ENCODE measurements at places on chromosomes 2 and 18. TPM values are rescaled to one million over a fixed set of nuclear protein-coding genes. Genes with fewer than 3 reads are reported as not detected.

The PLEKHH2 gene
- total RNA-seq: 6.4 TPM

The MALL gene
- 0.55 TPM for total RNA-seq

The ALPI gene
- total RNA-seq: not detected

The LIMS3 gene
- total RNA-seq: 0.23 TPM

The RESP18 gene
- total RNA-seq: not detected

The MAIP1 gene
- total RNA-seq: 17.9 TPM

The ATP6V1C2 gene
- total RNA-seq: 0.47 TPM

The SOWAHC gene
- total RNA-seq: not detected

The UPP2 gene
- total RNA-seq: not detected

The TCF23 gene
- not detected for total RNA-seq

The C18orf54 gene
- 4.2 TPM for total RNA-seq

The ACVR1C gene
- 3.3 TPM for total RNA-seq

The ALPP gene
- total RNA-seq: not detected

The PRKCE gene
- total RNA-seq: 19.1 TPM

The AFF3 gene
- 11.9 TPM for total RNA-seq

The MOCOS gene
- 0.16 TPM for total RNA-seq

The MCM6 gene
- 26.3 TPM for total RNA-seq

The TUBA3E gene
- not detected for total RNA-seq

The CAPN13 gene
- not detected for total RNA-seq

The PHOSPHO2 gene
- total RNA-seq: 7.7 TPM

The CHRND gene
- total RNA-seq: not detected

The EFHD1 gene
- 4.3 TPM for total RNA-seq

The FAM98A gene
- total RNA-seq: 24.0 TPM

The SEPTIN10 gene
- total RNA-seq: not detected

The GPATCH11 gene
- 16.8 TPM for total RNA-seq

The PNO1 gene
- 11.8 TPM for total RNA-seq
